ENCODE measurements at places on chromosomes 5 and 9.

DNA sequence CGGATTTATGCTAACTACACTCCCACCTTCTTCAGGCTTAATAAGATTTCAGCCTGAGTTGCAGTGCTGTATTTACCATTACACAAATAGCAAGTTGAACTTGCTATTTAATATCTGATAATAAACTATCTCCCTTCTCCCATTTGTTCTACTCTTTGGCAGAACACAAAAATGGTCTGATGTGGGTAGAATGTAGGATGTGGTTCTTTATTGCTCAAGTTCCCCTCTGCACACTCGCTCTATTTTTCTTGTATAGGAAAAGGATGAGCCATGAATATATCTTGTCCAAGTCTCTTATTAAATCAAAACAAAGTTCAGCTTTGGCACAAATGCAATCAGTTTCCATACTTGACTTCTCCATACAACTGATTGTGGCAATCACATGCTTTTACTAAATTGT is 37.2 kb upstream of the KIF2A start:
- no peak for DNase-seq

- no peak for DNase-seq
Observed at GRCh38 chr5:14590949-14591348, 9.4 kb downstream of the OTULINL start.

- no peak for DNase-seq
Observed at GRCh38 chr5:145243016-145243415, 592.1 kb downstream of the PRELID2 start.

DNA sequence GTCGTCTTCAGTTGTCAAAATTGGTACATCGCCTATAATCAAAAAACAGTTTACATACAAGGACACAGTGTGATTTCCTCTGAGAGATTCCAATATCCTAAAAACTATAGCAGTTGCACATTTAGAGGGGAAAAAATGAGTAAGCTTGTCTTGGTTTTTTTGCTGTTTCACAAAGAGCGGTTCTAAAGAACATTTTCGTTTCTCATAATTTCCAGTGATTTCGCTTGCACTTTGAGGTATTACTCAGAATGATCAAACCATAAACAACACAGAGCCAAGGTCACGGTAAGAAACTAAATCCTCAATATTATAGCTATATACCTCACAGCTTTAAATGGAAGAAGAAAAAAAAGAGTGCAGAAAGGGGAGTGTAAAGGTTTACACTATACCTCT is 861 bp downstream of the MTX3 start:
- DNase-seq: no peak

DNA sequence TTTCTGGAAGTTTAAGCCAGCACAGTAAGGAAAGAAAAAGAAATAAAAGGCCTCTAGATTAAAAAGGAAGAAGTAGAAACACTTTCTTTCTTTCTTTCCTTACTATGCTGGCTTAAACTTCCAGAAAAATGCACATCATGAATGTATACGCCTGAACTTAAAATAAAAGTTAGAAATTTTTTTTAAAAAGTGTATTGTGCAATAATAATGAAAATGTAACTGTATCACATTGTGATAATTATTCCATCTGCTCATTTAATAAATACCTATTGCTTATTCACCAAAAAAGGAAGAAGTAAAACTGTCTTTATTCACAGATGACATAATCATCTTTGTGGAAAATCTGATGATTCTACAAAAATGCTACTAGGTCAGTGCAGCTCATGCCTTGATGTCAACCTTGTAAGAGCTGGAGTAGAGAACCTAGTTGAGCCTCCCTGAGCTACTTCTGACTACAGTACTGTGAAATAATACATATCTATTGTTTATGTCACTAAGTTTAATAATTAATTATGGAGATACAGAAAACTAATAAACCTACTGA is 49.4 kb downstream of the MCTP1 start:
- no peak for DNase-seq

- DNase-seq: peak; percentile 11
Observed at GRCh38 chr5:122942164-122942914, 94.2 kb downstream of the PPIC start.

- no peak for DNase-seq
Observed at GRCh38 chr9:137446851-137447471, 5.8 kb upstream of the ENTPD8 start.

GRCh38 chr5:112636751-112637150 is 100.9 kb upstream of the APC start:
- no peak for DNase-seq

DNA sequence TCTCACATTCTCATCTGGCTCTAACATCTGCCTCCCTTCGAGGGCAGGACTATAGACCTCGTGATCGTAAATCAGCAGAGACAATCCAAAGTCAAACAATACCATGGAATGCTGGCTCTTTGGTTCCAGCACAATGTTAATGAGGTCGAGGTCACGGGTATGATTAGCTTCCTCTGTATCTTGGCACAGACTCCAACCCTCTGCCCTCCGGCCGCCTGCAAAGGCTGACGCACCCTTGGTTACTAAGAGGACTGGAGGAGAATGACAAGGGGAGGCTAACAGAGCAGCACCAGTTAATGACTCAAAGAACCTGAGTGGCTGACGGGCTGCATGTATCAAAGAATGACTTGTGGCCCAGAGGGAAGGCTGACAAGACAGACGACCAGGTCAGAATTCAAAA is 10.1 kb downstream of the LHFPL2 start:
- no peak for DNase-seq

DNA sequence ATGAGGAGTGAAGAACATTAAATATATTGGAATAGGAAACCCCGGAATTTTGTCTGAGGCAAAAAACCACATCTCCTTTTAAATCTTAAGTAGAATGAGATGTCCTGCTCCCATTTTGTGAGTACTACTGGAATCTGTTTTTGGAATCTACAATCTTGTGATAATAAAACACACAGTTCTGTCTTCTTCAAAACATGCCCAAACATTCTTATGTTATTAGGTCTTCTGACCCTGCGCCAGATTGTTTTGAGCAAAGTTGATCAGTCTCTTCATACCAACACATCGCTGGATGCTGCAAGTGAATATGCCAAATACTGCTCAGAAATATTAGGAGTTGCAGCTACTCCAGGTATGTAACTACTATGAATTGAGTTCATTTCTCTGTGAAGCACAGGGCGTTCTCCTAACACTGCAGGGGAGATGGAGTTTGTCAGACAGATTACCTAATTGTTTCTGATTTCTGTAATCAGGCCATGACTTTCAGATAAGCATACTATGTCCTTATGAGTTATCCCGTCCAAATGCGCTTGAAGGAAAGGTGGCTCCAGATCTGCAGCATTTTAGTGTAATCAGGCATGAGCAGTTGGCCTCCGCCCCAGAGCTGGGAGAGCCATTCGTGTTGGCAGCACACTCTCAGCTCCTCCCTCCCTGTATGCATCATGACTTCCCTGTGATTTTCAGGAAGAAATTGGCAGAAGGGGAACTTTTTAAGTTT is 88.0 kb downstream of the NLN start:
- no peak for DNase-seq

DNA sequence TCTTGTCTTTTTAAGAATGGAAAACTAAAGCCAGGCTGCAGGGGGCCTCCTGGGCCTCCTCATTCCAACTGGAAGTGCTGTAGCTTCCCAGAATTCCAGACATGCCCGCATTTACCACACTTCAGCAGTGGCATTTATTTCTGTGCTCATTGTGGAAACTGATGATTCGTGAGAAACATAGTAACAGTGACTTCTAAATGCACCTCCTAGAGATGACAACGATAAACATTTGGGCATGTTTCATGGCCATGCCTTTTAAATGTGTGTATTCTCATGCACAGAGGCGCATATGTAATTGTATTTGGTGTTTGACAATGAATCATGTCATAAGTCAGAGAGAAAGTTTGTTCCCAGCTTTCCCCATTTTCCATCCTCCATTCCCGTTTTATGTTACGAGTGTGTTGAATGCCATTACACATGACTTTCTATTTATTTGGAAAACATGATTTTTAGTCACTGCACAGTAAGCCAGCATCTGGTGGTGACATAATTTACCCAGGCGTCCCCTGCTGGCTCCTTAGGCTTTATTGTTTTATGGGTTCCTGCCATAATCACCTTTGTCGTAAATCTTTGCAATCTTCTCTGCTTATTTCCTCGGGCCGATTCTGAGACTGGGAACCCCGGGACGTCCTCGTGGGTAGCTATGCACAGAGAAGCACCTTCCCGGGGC is 68.8 kb upstream of the FCN2 start:
- no peak for DNase-seq

GRCh38 chr9:135267191-135267809 is 179.8 kb downstream of the OLFM1 start:
- no peak for DNase-seq

DNA sequence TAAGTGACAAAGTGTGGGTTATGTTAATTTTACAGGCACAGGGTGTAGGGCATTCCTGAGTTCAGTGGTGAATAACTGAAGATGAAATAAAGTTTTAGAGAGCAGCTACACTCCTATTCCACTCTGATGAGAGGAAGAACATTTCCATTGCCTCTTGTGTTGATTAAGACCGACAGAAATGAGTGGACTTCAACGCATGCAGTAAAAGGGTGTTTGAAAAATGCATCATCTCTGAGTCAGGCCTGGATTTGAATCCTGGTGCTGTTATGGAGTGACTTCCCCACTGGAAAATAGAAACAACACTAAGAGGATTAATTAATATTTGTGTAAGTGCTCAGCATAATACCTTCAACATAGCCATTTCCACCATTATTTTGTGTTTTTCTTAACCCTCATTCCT is 86.3 kb downstream of the PRR16 start:
- no peak for DNase-seq

DNA sequence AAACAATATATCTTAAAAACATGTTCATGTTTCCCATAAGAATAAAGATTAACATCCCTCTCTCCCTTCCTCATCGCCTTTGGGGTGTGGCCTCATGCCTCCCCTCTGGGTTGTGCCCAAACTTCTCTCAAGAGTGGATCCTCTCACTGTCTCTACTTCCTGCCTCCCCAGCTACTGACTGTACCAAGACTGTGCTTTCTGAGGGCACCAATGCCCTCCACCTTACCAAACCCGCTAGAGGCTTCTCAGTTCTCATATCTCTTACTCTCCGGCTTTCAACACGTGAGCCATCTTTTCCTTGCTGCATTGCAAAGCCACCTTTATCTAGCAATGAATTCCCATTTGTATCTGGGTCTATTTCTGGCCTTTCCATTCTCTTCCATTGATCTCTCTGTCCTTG is 34.4 kb upstream of the KCNIP1 start:
- no peak for DNase-seq

GRCh38 chr9:77977210-77977611 is 54.4 kb downstream of the GNAQ start:
- peak; percentile 96 for DNase-seq

DNA sequence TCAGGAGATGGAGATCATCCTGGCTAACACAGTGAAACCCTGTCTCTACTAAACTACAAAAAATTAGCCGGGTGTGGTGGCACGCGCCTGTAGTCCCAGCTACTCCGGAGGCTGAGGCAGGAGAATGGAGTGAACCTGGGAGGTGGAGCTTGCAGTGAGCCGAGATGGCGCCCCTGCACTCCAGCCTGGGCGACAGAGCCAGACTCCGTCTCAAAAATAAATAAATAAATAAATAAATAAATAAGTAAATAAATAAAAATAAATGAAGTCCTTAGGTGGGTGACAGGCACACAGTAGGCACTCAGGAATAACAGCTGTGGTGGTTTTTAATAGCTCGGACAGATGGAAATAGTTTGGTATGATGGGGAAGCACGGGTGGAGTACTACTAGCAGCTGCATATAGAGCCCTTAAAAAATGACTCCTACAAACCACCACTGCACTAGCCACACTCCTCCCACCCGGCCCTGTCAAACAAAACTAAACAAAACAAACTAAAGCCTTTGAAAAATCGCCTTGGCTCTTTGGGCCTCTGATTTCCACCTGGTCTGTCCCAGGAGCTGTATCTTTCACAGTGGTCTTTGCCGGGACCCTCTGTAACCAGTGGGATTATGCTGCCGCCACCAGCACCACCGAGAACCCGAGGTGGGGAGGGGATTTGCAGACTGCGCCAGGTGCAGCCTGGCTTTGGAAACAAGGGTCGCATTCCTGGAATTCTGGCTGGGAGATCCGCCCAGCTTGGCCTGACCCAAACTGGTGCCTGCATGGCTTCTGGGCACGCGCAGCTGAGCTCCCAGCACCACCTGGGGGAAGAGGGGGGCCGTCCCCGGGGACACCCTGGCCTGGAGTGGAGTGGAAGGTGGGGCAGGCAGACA is 5.1 kb upstream of the WDR5 start:
- DNase-seq: no peak

DNA sequence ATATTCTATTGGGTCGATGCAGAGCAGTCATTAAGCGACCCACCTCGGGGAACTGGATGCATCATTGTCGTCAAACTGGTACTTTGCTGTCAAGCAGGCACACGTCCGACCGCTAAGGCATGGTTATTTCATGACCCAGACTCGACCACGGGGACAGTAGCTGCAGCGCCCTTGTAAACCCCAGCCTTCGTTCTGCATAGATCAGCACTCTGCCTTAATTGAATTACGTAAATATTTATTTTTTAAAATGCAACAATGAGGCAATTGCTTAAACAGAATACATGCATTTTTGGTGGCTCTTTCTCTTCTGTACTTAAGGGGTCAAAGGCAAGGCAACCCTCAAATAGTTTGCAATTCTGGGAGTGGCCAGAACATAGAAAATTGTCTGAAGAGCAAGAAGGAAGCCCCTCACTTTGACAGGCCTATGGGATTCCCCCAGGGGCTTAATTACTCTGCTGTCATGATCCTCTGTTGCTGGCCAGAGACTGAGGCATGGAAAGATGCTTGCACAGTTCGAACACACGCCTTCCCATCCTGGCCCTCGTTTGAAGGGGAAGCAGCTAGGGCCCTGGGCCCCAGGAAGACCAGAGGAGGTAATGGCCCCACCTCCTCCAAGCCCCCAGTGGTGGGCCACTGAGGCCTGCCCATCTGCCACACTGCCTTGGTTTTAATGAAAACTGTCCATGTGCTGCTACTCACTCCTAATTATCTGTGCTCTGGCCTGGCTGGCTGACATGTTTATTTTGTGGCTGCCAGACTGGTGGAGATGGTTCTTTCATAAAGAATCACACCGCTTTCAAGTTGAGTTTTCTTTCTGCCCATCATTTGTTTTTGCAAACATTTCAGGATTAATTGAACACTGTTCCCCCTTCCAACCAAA is 169.7 kb upstream of the MAST4 start:
- DNase-seq: no peak

DNA sequence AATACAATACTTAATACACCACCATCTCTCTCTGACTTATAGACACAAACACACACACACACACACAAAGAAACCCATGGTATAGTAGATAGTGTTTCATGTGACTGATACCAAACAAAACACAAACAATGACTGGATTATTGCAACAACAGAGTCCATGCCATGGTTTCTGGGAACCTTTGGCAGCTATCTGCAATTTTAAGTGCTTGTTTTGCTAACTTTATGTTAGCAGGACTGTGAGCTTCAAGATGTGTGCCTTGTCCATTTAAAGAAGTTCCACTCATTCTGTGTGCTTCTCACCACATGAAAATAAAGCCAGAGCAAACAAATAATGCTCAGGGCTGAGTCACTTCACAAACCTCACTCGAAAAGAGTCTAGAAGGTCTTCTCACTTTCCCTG is 15.1 kb upstream of the LURAP1L start:
- no peak for DNase-seq

GRCh38 chr5:111748304-111748763 is 8.7 kb downstream of the NREP start:
- DNase-seq: no peak

- DNase-seq: no peak
Observed at GRCh38 chr5:172380987-172381643, 73.2 kb downstream of the SH3PXD2B start.
